ENCODE measurements at places on chromosomes 7 and 10.

- DNase-seq: no peak
Measured at GRCh38 chr7:108266491-108266890, 136.3 kb upstream of the LAMB4 start.

GRCh38 chr10:44510379-44511115 is 125.7 kb upstream of the CXCL12 start:
- no peak for DNase-seq

- no peak for DNase-seq
Measured at GRCh38 chr10:112775892-112776674, 174.0 kb upstream of the TCF7L2 start.

DNA sequence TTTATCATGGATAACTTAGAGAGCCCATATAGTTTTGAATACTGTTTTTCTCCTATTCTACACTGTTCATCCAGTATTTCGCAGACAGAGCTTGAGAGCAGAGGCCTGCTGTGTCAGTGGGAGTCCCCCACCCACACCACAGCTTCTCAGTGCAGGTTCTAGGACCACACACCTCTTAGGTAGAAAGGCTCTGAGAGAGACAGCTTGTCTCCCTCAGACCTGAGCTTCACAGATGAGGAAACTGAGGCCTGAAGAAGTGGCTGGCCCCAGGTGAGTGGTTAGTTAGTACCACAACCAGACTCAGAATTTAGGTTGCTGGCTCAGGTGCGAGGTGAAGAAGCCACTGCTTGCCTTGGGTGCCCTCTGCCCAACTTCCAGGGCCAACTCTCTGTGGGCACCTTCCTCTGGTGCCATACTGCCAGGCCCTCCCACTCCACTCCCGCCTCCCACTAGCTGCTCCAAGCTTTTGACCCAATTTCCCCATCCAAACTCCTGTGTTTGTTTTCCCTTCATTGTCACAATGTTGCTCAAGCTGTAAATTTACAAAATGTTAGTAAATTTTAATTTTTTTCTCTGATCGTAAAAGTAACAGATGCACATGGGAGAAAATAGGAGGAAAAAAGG is 7.6 kb upstream of the HILPDA start:
- no peak for DNase-seq

DNA sequence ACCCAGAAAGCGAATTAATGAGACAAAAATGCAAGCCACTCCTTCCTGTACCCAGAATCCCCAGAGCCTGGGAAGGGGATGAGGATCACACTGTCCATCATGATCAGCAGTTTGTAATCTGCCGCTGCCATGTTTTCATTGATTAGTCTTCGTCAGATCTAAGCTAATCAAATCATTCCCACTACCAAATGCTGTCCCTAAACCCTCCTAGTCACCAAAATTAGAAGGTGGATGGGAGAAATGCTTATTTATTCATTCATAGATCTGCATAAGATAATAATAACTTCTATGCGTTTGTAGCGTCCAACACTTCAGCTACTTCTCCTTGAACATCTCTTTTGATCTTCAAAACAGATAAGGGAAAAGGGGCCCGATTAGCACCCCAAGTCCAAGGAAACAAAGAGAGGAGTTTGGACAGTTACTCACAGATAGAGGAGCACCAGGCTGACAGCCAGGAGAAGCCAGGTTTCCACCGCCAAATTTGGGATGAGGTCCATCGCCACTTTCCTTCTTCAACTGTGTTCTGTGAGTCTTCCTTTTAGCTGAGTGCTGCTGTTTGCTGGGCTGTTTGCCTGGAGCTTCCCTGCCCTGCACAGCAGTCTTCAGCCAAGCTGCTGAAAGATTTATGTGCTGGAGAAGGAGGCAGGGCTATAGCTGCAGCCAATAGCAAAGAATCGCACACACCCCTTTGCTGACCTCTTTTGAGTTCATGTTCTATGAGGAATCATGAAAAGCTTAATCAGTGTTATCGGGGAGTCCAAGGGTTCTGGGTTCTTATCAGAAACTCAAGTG is at the start of gene CYP3A5:
TSS of gene CYP3A5 (minus strand) at position 597 of the 792 bp plus-strand sequence. CDS start at position 497, 100 bp downstream.
- peak; percentile 27 for DNase-seq

GRCh38 chr10:93062514-93063143 is 2.0 kb downstream of the CYP26C1 start:
- no peak for DNase-seq

GRCh38 chr7:151386301-151387160 is 23.3 kb downstream of the WDR86 start:
- DNase-seq: no peak

DNA sequence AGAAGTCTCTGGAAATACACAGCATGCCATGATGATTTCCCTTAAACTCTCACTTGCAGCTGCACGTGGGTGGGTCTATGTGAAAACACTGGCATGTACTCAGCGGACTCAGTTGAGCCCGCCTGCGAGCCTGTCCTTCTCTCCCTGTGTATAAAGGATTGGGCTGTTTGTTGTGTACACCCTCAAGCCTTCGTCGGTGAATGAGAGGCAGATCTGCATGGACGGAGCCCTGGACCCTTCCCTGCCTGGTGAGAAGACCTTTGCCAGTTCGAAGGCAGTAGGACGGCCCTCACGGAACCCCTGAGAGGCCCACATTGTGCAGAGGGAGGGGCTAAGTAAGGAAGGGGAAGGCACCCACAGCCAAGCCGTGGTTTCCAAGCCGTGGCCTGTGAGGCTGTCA is 121.2 kb downstream of the WDFY4 start:
- DNase-seq: no peak

DNA sequence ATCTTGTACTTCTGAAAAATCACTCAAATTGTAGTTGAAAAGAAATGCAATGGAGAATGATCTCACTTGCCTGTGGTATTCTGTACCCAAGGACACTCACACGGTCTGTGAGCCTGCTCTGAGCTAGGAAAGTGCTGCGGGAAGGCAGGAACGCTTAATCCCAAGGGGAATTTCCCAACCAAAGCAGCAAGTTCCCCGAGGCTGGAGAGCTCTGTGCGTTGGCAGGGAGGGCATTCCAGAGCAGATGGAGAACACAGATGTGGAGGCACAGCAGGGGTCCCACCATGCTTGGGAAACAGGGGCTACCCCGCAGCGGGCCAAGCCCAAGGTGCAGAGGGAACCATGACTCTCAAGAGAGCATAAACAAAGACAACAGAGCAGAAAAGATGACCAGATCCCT is 13.6 kb downstream of the SVIL start:
- peak; percentile 70 for DNase-seq

DNA sequence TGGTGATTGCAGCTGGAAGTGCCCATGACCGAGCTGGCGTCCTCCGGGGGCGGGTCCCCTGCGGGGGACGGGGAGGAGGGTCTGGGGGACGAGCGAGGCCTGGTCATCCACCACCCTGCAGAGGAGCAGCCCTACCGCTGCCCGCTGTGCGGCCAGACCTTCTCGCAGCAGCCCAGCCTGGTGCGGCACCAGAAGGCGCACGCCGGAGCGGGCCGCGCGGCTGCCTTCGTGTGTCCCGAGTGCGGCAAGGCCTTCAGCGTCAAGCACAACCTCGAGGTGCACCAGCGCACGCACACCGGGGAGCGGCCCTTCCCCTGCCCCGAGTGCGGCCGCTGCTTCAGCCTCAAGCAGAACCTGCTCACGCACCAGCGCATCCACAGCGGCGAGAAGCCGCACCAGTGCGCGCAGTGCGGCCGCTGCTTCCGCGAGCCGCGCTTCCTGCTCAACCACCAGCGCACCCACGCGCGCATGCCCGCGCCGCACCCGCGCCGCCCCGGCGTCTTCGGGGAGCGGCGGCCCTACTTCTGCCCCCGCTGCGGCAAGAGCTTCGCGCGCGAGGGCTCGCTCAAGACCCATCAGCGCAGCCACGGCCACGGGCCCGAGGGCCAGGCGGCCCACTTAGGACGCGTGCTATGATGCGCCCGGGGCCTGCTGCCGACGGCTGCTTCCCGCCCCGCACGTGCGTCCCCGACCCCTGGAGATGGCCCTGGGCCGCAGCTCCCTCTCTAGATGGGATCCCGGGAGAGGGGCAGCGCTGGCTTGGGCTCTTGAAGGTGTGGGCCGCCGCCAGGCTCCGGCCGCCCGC is 28.7 kb downstream of the ZNF775 start:
- DNase-seq: no peak

DNA sequence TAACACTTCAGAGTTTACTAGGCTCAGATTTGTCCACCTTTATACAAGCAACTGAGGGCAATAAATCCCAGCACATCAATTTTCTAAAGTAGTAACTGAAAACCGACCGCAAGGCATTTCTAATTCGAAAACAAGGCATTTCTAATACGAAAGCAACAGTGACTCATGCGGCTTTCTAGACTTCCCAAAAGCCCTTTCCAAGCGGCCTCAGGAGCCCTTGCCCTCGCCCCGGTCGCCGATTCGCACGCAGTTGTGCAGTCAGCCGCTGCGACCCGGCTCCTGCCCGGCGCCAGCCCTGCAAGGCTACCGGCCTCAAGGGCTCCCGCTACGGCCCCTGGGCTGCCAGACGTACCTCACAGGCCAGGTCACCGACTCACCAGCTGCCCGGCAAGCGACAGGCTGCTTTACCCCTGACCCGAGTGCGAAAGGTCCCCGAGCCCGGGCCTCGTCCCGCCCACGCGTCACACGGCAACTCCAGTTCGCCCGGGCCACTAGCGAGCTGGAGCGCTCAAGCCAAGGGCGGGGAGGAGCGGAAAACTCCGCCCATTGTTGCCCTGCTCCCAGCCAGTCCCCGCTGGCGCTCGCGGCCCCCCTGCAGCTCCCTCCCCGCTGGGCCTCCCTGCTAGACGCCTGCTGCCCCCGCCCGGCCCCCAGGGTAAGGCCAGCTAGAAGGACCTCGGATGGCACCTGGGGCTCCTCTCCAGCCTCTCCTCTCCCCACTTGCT is 7.3 kb downstream of the NCOA4 start:
- peak; percentile 85 for DNase-seq

GRCh38 chr7:106982415-106982814 is 62.1 kb upstream of the PRKAR2B start:
- no peak for DNase-seq

- DNase-seq: no peak
Measured at GRCh38 chr7:100799037-100799896, 28.1 kb downstream of the EPHB4 start.
